ENCODE measurements at places on chromosomes 5 and 9. TPM values are rescaled to one million over a fixed set of nuclear protein-coding genes. Genes with fewer than 3 reads are reported as not detected.

AJM1 gene
- polyA plus RNA-seq: 0.10 TPM

CD72 gene
- 51.9 TPM for polyA plus RNA-seq

SLC1A1 gene
- not detected for polyA plus RNA-seq

PIP5K1B gene
- polyA plus RNA-seq: 5.0 TPM

KCNV2 gene
- polyA plus RNA-seq: not detected

ZNF454 gene
- not detected for polyA plus RNA-seq

OGN gene
- 0.33 TPM for polyA plus RNA-seq

CTXN3 gene
- polyA plus RNA-seq: not detected

LMAN2 gene
- polyA plus RNA-seq: 171 TPM

CDKN2B-AS1 gene
- polyA plus RNA-seq: not detected

SPAAR gene
- not detected for polyA plus RNA-seq

SLCO6A1 gene
- polyA plus RNA-seq: not detected

ARL14EPL gene
- 0.69 TPM for polyA plus RNA-seq

DMRTA1 gene
- not detected for polyA plus RNA-seq

JAKMIP2 gene
- polyA plus RNA-seq: 0.14 TPM

TMC1 gene
- polyA plus RNA-seq: not detected

SV2C gene
- not detected for polyA plus RNA-seq

OLFML2A gene
- polyA plus RNA-seq: 0.20 TPM

SLC45A2 gene
- not detected for polyA plus RNA-seq

HMCN2 gene
- polyA plus RNA-seq: not detected

PCDHGC4 gene
- not detected for polyA plus RNA-seq

SLC6A19 gene
- polyA plus RNA-seq: not detected

PTGER4 gene
- 24.9 TPM for polyA plus RNA-seq

PCDHA12 gene
- not detected for polyA plus RNA-seq

PDE6A gene
- polyA plus RNA-seq: 0.05 TPM

All from IgD-negative memory B cell (primary cell).